ENCODE measurements at places on chromosomes 13 and 19.

- DNase-seq, result no peak
Measured at GRCh38 chr13:28099396-28100149, 803 bp downstream of the FLT3 start.

DNA sequence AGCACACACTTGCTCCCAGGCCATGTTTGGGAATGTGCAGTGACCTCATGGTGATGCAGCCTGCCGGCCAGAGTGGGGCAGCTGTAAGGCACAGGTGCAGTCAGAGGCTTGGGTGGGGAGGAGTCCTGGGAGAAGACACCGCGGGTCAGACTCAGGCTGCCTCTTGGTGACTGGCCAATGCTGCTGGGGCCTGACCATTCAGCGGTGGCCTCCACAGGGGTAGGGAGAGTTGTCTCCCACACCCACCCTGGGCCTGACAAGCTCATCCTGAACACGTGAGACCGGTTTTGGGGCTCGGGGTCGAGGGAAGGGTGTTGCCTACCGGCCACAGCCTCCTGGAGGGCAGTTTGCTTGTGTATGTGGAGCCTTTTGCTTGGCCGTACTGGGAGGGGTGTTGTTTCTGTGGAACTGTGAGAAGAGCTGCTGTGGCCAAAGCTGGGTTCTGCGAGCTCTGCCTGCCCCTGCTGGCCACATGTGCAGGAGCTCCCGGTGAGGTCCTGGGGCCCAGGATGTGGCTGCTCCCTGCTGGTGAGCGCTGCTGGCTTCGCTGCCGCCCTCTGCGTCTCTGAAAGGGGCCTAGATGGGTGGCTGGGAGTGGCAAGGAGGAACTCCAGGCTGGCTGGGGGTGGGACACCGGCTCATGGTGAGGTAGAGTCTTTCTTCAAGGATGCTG is 22.1 kb downstream of the UPF1 start:
- DNase-seq, result no peak

GRCh38 chr13:93466502-93467036 is 240.0 kb downstream of the GPC6 start:
- no peak for DNase-seq

DNA sequence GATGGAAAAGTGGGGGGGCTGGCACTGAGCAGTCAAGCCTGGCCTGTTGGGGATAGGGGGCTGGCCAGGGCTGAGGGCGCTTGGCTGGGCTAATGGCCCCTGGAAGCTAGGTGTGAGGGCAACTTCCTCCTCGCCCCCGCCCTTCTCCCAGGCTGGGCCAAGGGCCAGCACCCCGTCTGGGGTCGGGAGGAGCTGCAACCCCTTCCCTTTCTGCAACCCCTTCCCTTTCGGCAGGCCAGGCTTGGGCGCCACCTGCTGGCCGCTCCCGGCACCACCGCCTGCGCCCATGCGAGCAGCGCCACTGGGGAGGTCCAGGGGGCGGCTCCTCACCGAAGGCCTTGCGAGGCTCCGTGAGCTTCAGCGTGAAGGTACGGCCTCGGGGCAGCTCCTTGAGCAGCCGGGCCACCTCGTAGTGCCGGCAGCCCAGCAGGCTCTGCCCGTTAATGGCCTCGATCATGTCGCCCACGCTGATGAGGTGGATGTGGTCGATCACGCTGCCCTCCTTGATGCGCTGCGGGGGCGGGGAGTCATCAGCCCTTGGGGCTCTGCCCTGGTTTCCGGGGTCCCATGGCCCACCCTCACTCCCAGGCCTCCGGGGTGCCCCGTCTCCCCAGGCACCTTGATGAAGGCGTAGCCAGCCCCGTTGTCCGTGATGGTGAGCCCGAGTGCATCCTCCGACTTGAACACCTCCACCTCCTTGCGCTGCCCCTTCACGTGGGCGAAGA is 5.0 kb upstream of the PTGER1 start:
- DNase-seq, result no peak

GRCh38 chr19:42216653-42217519 is 591 bp downstream of the DEDD2 start:
- DNase-seq, result no peak

GRCh38 chr13:25375727-25376358 is 4.1 kb downstream of the ATP8A2 start:
- no peak for DNase-seq

GRCh38 chr19:7815325-7815724 is 14.7 kb upstream of the EVI5L start:
- no peak for DNase-seq

DNA sequence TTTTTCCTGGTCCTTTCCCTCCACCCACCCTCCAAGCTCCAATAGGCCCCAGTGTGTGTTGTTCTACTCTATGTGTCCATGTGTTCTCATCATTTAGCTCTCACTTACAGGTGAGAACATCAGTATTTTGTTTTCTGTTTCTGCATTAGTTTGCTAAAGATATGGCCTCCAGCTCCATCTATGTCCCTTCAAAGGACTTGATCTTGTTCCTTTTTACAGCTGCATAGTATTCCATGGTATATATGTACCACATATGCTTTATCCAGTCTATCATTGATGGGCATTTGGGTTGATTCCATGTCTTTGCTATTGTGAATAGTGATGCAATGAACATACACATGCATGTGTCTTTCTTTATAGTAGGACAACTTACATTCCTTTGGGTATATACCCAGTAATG is 47.1 kb upstream of the ZNF30 start:
- DNase-seq, result no peak

DNA sequence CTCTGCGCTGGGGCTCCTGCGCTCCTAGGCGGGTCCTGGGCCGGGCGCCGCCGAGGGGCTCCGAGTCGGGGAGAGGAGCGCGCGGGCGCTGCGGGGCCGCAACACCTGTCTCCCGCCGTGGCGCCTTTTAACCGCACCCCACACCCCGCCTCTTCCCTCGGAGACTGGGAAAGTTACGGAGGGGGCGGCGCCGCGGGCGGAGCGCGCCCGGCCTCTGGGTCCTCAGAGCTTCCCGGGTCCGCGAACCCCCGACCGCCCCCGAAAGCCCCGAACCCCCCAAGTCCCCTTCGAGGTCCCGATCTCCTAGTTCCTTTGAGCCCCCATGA is at the start of gene GJB2:
Gene GJB2 (minus strand): TSS at position 103 of the 326 bp plus-strand sequence. CDS start 3,357 bp downstream, outside the sequence.
- DNase-seq, result no peak

All from NCI-H1436 treated with DMSO at 0.1 percent for 48 hours (cell line).